Hematopoietic multipotent progenitor cell treated with erythropoietin and hydrocortisone succinate and interleukin-3 and kit ligand, for 8 days (in vitro differentiated cells): ENCODE measurements at places on chromosomes 7 and 10.

- peak; percentile 91 for DNase-seq
Measured at GRCh38 chr7:128236924-128237586, 4.0 kb upstream of the LEP start.

DNA sequence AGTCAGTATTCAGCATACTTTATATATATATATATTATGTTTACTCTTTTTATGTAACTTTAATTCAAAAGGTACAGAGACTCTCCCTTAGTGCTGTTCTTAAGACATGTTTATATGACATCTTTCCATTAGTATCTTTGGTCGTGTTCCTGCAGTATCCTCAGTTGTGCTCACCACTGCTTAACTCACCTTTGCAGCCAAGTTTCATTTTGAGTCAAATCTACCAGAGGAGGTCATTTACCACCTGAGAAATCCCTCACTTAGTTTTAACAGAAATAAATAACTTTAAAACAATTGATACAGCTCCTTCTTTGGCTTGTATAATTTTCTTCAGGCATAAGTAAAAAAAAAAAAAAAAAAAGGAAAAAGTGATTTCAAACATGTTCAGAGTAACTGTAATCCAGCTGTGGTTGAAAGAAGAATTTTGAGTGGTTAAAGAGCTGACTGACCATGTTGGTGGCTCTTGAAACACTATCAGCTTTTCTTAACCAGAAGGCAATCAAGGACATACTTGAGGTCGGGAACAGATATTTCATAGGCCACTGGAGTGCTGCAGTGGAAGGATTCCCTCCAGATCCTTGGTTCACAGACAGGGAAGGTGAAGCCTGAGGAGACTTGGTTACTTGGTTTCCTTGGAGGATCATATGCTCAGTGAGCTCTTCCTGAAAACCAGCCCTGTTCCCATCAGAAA is 116.8 kb downstream of the AUTS2 start:
- DNase-seq: no peak

GRCh38 chr7:140661124-140661523 is 11.6 kb upstream of the ADCK2 start:
- no peak for DNase-seq

DNA sequence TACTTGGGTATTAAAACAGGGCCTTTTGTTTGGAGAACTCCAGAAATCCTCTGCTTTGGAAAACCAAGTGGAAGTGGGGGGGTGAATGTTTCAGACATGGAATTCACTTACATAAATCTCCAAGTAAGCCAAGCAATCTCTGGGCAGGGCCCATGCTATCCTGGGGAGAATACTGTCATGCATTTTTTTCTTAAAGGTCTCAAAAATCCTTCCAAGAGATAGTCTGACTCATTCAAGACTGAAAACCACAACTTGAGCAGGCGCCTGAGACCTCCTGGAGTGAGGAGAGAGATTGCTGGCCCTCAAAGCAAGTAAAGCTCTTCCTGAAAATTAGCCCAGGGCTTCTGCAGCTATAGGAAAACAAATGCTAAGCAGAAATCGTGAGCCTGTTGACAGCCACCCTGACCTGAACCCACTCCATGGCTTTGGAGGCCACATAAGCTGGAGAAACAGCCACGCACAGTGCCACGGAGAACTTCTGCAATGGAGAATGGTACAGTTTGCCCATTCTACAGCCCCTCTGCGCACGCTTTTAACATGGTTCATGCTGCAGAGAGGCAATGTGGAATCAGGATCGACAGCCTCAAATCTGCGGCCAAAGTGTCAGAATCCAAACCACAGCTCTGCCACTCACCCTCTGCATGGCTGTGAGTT is 203.1 kb upstream of the AUTS2 start:
- DNase-seq: no peak

- no peak for DNase-seq
Measured at GRCh38 chr10:8221451-8221850, 167.0 kb downstream of the GATA3 start.

GRCh38 chr10:84308481-84309304 is 19.7 kb upstream of the CCSER2 start:
- peak; percentile 47 for DNase-seq

DNA sequence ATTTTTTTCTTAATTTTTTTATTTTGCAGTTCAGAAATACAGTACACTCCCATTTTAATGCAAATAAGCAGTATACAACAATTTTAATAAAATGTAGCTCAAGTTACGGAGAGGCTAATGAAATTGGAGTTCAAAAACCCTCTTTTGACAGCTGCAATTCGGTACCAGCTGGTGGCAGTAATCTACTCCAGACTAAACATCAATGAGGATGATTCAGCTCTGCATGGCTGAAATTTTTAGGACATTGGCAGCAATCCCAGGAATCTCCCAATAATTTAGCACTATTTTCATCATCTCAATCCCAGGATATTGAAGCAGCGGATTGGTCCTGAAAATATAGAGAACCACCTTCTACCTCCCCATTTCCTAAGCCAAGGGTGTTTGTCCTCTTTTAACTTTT is 278.8 kb downstream of the CACNA2D1 start:
- no peak for DNase-seq

DNA sequence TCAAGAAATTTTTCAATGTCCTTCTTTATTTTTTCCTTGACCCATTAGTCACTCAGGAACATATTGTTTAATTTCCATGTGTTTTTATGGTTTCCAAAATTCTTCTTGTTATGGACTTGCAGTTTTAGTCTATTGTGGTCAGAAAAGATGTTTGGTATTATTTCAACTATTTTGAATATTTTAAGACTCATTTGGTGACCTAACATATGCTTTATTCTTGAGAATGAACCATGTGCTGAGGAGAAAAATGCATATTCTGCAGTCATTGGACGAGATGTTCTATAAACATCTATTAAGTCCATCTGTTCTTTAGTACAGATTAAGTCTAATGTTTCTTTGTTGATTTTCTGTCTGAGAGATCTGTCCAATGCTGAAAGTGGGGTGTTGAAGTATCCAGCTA is 42.3 kb upstream of the MDFIC start:
- DNase-seq: no peak

GRCh38 chr7:63789378-63790176 is 209.1 kb upstream of the ZNF722 start:
- no peak for DNase-seq

GRCh38 chr10:103350175-103350516 is 794 bp downstream of the PCGF6 start:
- DNase-seq: no peak

GRCh38 chr7:121777672-121778071 is 95.3 kb upstream of the PTPRZ1 start:
- DNase-seq: no peak

DNA sequence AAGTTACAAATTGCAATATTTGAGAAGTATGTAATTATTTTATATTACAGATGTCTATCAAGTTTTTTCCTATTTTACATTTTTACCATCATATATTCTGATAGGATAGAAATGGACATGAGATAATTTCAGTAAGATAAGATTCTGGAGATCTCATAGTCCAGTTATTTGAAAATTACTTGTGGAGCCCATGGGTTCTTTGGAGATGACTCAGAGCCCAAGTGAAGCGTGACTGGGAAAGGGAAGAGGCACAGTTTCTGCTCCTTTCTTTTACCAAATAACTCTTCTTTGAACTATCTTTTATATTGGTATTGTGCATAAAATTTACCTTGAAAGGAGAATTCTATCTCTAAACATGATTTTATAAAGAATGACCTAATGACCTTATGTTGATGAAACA is 2.4 kb downstream of the CD36 start:
- no peak for DNase-seq

DNA sequence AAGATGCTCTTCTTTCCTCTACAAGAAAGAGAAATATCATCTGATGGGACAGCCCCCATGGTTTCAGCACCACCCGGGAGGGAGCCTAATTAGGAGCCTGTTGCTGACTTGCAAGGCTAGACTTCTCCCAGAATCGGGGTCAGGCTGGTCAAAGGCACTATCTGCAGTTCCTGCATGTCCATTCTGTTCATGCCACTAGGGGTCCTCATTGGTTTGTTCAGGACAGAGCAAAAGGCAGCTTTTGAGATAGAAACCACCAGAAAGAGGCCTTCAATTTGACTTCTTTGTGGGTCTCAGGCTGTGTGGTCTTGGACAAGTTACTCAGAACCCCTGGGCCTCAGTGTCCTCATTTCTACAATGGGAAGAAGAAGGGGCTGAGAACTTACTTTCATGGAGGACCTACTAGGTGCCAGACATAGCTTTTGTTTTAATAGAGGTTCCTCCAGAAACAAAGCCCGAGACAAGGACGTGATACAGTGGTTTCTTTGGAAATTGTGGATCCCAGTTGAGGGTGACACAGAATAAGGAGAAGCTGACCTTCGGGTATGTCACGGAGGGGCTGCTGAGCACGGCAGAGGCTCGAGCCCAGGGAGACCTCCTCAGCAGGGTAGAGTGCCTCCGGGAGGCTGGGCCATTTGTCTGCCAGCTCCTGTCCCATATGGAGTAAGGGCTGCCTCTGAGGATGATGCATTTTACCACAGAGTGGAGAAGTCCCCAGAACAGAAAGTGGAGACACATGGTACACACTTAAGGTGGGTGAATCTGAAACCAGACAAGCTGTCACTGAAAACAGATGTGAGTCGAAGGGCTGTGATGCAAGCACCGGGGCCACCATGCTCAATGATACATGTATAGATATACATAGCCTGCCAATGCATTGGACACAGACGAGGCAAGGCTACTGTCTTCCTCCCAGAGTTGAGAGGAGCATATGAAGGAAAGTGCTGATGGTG is 33.1 kb upstream of the NEUROD6 start:
- DNase-seq: peak; percentile 45

DNA sequence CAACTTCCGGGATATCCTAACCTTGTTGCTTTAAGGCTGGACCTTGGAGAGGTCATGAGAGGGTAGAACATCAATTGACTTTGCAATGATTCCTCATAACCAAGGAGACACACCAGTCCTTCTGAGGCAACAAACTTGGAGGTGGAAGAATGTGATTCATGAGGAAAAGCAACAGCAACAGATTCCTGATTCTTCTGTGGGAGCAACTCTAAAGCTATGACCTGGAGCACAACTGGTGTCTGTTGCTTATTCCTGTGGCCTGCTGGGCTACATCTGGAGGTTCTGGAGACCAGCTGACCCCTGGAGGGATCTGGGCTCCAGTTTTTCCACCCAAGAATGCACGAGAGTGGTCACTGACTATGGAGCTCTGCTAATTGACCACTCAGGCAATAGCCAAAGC is 116.6 kb downstream of the CREB5 start:
- DNase-seq: no peak

GRCh38 chr10:96333101-96333500 is 25.7 kb downstream of the OPALIN start:
- DNase-seq: no peak

- DNase-seq: no peak
Measured at GRCh38 chr7:30859940-30860496, 51.6 kb upstream of the AQP1 start.

DNA sequence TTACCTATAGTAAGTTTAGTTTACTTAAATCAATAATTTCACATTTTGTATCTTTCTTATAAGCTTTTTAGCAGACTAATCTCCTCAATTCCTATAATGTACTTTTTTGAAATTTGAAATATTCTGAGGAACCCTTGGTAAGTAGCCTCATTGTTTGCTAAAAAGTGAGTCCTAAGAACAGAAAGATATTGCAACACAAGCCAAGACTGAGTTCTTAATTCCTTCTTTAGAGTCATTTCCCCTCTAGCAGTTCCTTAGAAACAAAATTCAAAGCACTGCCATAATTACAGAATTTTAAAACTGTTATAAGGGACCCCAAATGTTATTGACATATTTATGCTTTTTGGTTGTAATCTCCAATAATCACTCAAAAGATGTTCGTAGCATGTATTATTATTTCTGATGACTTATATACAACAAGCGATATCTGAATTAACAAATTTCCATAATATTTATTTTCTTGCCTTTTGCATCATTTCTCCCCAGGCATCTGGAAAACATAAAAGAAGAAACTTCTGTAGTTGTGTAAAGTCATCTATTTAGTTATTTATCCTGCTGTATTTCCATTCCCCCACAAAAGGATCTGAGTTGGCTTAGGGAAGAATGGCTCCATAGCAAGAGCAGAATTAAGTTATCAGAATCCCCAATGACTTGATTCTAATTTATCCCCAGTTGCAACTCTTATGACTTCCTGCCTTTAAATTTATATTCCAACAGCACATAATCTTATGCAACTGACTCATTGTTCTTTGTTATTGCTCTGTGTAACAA is 67.8 kb downstream of the TMEM26 start:
- no peak for DNase-seq

- no peak for DNase-seq
Measured at GRCh38 chr10:99387071-99387470, 43.4 kb downstream of the GOT1 start.

DNA sequence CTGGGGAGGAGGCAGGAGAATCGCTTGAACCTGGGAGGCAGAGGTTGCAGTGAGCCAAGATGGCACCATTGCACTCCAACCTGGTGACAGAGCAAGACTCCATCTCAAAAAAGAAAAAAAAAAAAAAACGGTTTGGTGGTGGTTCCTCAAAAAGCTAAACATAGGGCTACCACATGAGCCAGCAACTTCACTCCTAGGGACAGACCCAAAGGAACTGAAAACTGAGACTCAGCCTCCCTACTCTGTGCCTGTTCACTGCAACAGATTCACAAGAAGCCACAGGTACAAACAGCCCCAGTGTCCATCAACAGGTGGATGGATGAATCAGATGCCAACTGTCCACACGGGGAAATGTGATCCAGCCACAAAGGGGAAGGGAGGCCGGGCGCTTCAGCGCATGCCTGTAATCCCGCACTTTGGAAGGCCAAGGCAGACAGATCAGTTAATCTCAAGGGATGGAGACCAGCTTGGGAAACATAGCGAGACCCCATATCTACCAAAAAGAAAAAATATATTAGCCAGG is 79.1 kb upstream of the TNRC18 start:
- DNase-seq: no peak

GRCh38 chr7:114648680-114649079 is 234.1 kb downstream of the FOXP2 start:
- DNase-seq: no peak

GRCh38 chr7:107972941-107973376 is 30.0 kb downstream of the LAMB1 start:
- DNase-seq: no peak

DNA sequence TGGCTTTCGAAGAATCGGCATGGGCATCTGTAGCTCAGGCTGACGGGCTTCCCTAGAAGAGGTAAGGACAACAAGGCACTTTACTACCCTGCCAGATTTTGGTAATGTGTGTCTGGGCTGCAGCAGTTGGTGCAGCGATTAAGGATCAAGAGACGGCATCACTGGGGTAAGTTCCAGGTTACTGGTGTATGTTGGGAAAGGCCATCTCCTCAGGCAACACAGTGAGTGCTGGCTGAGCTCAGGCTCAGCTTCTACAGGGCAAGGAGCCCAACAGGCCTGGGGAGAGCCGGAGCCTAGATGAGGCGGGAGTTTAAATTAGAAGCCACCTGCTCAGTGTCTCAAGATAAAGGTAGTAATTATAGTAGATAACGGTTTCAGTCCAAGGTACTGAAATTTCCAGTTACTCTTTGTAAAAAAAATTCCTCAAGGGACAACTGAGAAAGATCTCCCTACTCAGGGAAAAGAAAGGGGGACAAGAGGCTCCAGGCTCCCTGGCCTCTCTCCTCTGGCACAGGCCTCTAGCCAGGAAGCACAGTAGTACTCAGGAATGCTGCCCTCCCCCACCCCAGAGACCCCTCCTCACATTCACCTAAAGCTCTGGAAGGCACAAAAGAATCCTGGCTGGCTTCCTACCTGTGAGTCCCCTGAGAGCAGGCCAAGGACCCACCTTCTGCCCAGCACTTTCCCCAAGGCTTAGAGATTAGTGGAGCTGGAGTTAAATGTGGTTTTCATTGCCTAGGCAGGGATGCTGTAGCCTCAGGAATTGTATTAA is 3.9 kb downstream of the CXCL12 start:
- no peak for DNase-seq

GRCh38 chr7:1580422-1581030 is 10.7 kb upstream of the PSMG3 start:
- no peak for DNase-seq
